Esophagus squamous epithelium (tissue), 5 donors: ENCODE measurements at places on chromosomes 4 and X. TPM values are rescaled to one million over a fixed set of nuclear protein-coding genes. Genes with fewer than 3 reads are reported as not detected.
A peak's percentile ranks its signal among the peaks of the same experiment; 100 is the strongest.

The NLRP2B gene
- total RNA-seq: not detected

The HSFX3 gene
- total RNA-seq: not detected

The VEGFC gene
- total RNA-seq: 1.4 TPM

DNA sequence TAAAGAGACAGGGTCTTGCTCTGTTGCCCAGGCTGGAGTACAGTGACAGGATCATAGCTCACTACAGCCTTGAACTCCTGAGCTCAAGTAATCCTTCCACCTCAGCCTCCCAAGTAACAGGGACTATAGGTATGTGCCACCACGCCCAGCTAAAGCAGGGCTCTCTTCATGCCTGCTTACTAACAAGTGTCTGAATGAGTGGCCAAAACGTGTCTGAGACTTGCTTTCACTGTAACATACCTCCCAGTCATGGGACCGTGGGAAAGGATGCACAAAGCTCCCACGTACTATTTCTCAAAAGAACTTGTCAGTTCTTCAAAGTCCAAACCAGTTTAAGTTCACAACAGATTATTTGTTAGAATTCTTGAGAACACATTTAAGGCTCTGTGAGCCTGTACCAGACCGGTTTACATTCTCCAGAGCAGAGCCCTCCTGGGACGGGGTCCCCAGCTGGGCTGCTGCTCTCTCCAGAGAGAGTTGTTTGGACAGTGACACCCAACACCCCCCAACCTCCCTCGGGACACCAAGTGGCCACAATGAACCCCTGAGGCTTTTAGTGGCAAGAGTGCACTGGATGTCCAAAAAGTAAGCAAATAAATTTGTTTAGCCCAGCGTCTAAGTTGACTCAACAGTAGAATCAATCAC lies 24.1 kb downstream of the SH3KBP1 start:
- H3K4me1 ChIP-seq: no peaks in the 10 kb centered on the region
- peak overlapping the region; percentile 29 for H3K27ac ChIP-seq
- no peaks in the 10 kb centered on the region for H3K27me3 ChIP-seq
- H3K4me3 ChIP-seq: no peak overlapping the region
- H3K36me3 ChIP-seq: no peaks in the 10 kb centered on the region
- no peak for DNase-seq

GRCh38 chr4:151783867-151784266 lies 23.1 kb upstream of the GATB start:
- no peaks in the 10 kb centered on the region for H3K4me1 ChIP-seq
- H3K36me3 ChIP-seq: no peaks in the 10 kb centered on the region
- H3K27ac ChIP-seq: no peak overlapping the region
- no peak for DNase-seq
- no peaks in the 10 kb centered on the region for H3K27me3 ChIP-seq
- H3K4me3 ChIP-seq: no peak overlapping the region

- no peak for DNase-seq
- no peak overlapping the region for H3K27ac ChIP-seq
- no peaks in the 10 kb centered on the region for H3K4me1 ChIP-seq
- no peaks in the 10 kb centered on the region for H3K36me3 ChIP-seq
- H3K27me3 ChIP-seq: no peaks in the 10 kb centered on the region
These were observed 22.6 kb downstream of the NAP1L5 start for GRCh38 chr4:88674979-88675378.

- H3K27ac ChIP-seq: no peak overlapping the region
- H3K27me3 ChIP-seq: no peaks in the 10 kb centered on the region
- peaks cover 6% of the 10 kb centered on the region for H3K4me1 ChIP-seq
These were observed 61.5 kb downstream of the CCNI start for GRCh38 chr4:77014256-77014655.

The TLR10 gene
- 0.38 TPM for total RNA-seq

GRCh38 chrX:136767104-136767941 lies 13.4 kb downstream of the ARHGEF6 start:
- no peaks in the 10 kb centered on the region for H3K36me3 ChIP-seq
- H3K4me3 ChIP-seq: peak overlapping the region; percentile 65
- H3K27ac ChIP-seq: peak overlapping the region; percentile 87
- DNase-seq: no peak
- peaks cover 31% of the 10 kb centered on the region for H3K4me1 ChIP-seq

GRCh38 chrX:80016182-80016581 lies 1.6 kb downstream of the TBX22 start:
- no peaks in the 10 kb centered on the region for H3K27me3 ChIP-seq
- no peaks in the 10 kb centered on the region for H3K4me1 ChIP-seq
- H3K36me3 ChIP-seq: no peaks in the 10 kb centered on the region
- no peak for DNase-seq

The HTN3 gene
- not detected for total RNA-seq

- H3K27ac ChIP-seq: no peak overlapping the region
- DNase-seq: no peak
- no peak overlapping the region for H3K4me3 ChIP-seq
- H3K27me3 ChIP-seq: no peaks in the 10 kb centered on the region
- H3K4me1 ChIP-seq: no peaks in the 10 kb centered on the region
These were observed 5.3 kb upstream of the GPR82 start for GRCh38 chrX:41718481-41719235.

The GPR50 gene
- total RNA-seq: not detected

DNA sequence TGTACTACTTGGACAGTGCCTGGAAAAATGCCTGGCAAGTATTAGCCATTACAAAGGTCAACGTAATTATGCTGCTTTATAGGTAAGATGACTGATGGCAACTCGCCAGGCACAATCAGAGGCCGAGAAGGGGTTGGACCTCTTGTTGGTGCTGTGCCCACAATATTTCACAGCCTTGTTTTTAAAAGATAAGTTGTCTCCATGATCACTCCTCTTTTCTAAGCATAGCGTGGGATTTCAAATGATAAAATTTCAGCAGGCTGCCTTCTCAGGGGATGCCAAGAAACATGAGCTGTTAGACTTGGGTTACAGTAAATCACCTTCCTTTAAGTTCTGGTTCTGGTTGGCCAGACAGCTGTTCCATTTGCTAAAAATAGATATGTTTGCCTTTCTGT lies 26.9 kb downstream of the HOPX start:
- DNase-seq: no peak
- peaks cover 32% of the 10 kb centered on the region for H3K4me1 ChIP-seq
- H3K4me3 ChIP-seq: peak overlapping the region; percentile 55
- H3K36me3 ChIP-seq: peaks cover 11% of the 10 kb centered on the region

GRCh38 chrX:9221781-9222180 lies 187.9 kb upstream of the FAM9B start:
- H3K36me3 ChIP-seq: no peaks in the 10 kb centered on the region
- no peak overlapping the region for H3K4me3 ChIP-seq
- H3K27ac ChIP-seq: no peak overlapping the region
- no peaks in the 10 kb centered on the region for H3K4me1 ChIP-seq

DNA sequence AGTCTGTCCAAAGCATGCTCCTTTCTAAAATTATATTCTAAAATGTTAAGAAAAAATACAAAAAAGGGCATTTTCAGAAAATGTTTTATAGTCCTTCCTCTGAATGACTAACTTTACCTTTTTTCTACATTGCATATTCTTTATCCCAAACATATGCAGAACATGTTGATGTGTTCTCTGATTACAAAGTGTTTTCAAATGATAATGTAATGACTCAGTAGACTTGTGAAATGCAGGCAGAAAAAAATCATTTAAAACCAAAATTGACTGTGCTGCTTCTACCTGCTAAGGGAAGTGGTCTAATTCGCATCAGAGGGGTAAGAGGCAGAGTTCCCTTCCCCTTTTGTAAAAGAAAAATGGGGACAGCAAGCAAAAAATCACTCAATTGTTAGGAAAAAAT lies 22.7 kb upstream of the YTHDC1 start:
- DNase-seq: no peak
- peaks cover 4% of the 10 kb centered on the region for H3K4me1 ChIP-seq
- no peaks in the 10 kb centered on the region for H3K27me3 ChIP-seq

The MAGEA4 gene
- not detected for total RNA-seq

DNA sequence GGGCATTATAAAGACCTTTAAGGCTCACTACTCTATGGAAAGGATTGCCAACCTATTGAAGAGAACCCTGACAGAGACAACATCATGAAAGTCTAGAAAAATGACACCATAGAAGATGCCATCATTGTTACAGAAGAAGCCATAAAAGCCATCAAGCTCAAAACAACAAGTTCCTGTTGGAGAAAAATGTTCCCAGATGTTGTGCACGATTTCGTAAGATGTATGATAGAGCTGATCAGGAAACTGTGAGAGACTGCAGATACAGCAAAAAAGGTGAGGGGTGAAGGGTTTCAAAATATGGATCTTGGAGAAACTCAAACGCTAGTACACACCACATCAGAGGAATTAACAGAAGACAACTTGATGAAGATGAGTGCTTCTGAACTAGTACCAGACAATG lies 53.3 kb downstream of the WDFY3 start:
- DNase-seq: no peak
- H3K4me1 ChIP-seq: no peaks in the 10 kb centered on the region
- no peak overlapping the region for H3K4me3 ChIP-seq
- H3K36me3 ChIP-seq: no peaks in the 10 kb centered on the region

GRCh38 chrX:10350981-10351380 lies 194.2 kb downstream of the CLCN4 start:
- H3K27ac ChIP-seq: no peak overlapping the region
- H3K27me3 ChIP-seq: no peaks in the 10 kb centered on the region
- no peaks in the 10 kb centered on the region for H3K4me1 ChIP-seq
- H3K4me3 ChIP-seq: no peak overlapping the region
- no peaks in the 10 kb centered on the region for H3K36me3 ChIP-seq

- H3K36me3 ChIP-seq: no peaks in the 10 kb centered on the region
- no peak overlapping the region for H3K4me3 ChIP-seq
- peak overlapping the region; percentile 52 for H3K27ac ChIP-seq
These were observed 25.6 kb downstream of the KDM6A start for GRCh38 chrX:44898411-44899221.

DNA sequence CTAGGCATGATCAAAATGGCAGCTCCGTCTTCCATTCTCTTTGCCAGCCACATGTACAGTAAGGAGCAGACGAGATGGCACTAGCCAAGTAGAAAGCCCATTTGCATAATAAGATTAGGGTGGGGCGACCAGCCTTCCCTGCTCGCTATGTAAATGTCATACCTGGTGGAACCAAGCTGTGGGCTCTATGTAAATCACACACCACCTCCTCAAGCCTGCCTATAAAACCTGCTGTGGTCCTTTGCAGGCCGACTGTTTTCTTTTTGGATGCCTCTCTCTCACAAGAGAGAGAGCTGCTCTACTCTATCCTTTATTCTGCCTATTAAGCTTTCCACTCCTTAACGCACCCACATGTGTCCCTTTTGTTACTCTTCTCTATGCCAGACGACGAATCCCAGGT lies 1472.7 kb downstream of the ARAP2 start:
- DNase-seq: no peak
- H3K4me1 ChIP-seq: no peaks in the 10 kb centered on the region
- H3K4me3 ChIP-seq: no peak overlapping the region
- no peak overlapping the region for H3K27ac ChIP-seq
- H3K27me3 ChIP-seq: no peaks in the 10 kb centered on the region

GRCh38 chr4:112847781-112848180 lies 201.7 kb upstream of the ANK2 start:
- H3K4me1 ChIP-seq: peaks cover 3% of the 10 kb centered on the region
- H3K27ac ChIP-seq: no peak overlapping the region
- DNase-seq: no peak
- H3K36me3 ChIP-seq: no peaks in the 10 kb centered on the region
- H3K4me3 ChIP-seq: no peak overlapping the region

The FAM13A gene
- 5.2 TPM for total RNA-seq

- DNase-seq: no peak
- H3K4me1 ChIP-seq: no peaks in the 10 kb centered on the region
- H3K4me3 ChIP-seq: no peak overlapping the region
- H3K27me3 ChIP-seq: no peaks in the 10 kb centered on the region
These were observed 36.9 kb downstream of the ENPEP start for GRCh38 chr4:110512901-110513300.

DNA sequence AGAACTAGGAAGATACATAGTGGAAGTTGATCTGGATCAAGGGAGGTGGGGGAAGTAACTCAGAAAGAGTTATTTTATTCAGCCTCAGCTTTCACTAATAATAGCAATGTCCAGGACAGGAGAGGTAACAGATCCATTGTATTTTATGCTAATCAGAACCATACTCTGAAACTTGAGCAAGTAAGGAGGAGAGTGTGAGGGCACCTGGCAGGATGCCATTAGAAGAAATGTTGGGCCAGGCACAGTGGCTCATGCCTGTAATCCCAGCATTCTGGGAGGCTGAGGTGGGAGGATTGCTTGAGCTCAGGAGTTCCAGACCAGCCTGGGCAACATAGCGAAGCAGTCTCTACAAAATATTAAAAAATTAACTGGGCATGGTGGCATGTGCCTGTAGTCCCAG lies 16.3 kb downstream of the GPR34 start:
- no peaks in the 10 kb centered on the region for H3K36me3 ChIP-seq
- DNase-seq: no peak
- no peak overlapping the region for H3K4me3 ChIP-seq
- H3K27me3 ChIP-seq: no peaks in the 10 kb centered on the region

GRCh38 chr4:71461422-71461821 lies 122.6 kb downstream of the SLC4A4 start:
- DNase-seq: no peak
- no peaks in the 10 kb centered on the region for H3K36me3 ChIP-seq
- no peak overlapping the region for H3K4me3 ChIP-seq

The GLRA2 gene
- not detected for total RNA-seq

The F9 gene
- total RNA-seq: not detected

GRCh38 chr4:5003918-5004317 lies 15.3 kb downstream of the CYTL1 start:
- no peak for DNase-seq
- H3K27ac ChIP-seq: no peak overlapping the region
- H3K4me1 ChIP-seq: no peaks in the 10 kb centered on the region
- H3K27me3 ChIP-seq: no peaks in the 10 kb centered on the region
- H3K4me3 ChIP-seq: no peak overlapping the region
- H3K36me3 ChIP-seq: no peaks in the 10 kb centered on the region

The PLP1 gene
- total RNA-seq: 5.3 TPM

DNA sequence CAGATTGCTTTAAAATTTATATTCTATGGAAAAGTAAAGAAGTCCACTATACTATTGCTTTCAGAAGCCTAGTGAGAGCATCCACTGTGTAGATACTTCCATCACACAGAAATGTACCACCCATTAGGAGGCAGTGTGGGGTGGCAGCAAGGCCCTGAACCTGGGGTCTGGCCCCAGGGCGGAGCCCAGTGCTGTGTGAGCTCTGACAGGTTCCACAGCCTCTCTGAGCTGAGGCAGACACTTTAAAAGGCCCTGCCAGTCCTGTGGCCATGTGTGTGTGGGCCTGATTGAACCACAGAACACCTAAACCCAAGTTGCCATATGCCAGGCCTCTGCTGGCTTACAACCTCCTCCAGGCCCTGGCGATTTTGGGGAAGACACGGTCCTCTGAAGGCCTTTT lies 49.2 kb downstream of the PHKA2 start:
- H3K36me3 ChIP-seq: peaks cover 77% of the 10 kb centered on the region
- no peaks in the 10 kb centered on the region for H3K27me3 ChIP-seq
- H3K4me3 ChIP-seq: no peak overlapping the region
- H3K4me1 ChIP-seq: no peaks in the 10 kb centered on the region
- DNase-seq: no peak

The HNRNPH2 gene
- total RNA-seq: 34.5 TPM

DNA sequence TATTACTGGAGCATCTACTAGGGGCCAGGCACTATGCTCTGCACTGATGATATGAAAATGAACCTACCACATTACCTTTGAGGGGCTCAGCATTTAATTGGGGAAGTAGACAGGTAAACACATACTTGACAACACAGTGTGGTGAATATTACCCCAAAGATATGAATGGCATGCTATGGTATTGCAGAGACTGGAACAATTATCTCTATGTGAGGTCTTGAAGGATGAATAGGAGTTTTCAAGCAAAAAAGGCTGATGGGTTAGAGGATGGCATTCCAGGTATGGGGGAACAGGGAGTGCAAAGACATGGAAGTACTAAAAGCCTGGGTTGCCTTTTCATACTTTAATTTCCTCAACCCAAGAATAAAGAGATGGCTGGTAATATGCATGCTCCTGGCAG lies 59.1 kb upstream of the CAPN6 start:
- H3K27me3 ChIP-seq: no peaks in the 10 kb centered on the region
- H3K4me1 ChIP-seq: no peaks in the 10 kb centered on the region
- H3K27ac ChIP-seq: no peak overlapping the region
